NCI-H2171 treated with DMSO at 0.1 percent for 48 hours (cell line): ENCODE measurements at places on chromosomes 4 and X.

GRCh38 chr4:3489451-3489962 lies 26.4 kb downstream of the DOK7 start:
- no peak for DNase-seq

- DNase-seq, result peak; percentile 27
Measured at GRCh38 chr4:82437285-82438005, 7.1 kb downstream of the ENOPH1 start.

DNA sequence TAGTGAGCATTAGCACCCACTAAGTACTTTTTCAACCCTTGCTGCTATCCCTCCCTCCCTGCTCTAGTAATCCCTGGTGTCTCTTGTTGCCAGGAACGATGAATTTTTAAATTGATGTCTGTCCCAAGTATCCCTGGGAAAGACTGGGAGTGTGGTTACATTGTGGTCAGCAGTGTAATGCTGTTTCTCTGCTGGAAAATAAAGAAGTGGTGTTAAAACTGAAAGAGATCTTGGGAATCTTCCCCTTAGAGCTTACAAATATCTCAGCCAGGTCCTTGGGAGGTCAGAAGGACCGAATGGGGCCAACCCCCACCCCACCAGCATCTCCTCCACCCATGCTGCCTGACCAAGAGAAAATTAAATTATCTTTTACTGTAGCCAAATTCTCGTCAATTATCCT lies 174.5 kb upstream of the MXRA5 start:
- no peak for DNase-seq

- peak; percentile 3 for DNase-seq
Measured at GRCh38 chr4:94577136-94577535, 125.4 kb downstream of the PDLIM5 start.

- DNase-seq, result no peak
Measured at GRCh38 chrX:100358766-100359165, 51.3 kb downstream of the PCDH19 start.

DNA sequence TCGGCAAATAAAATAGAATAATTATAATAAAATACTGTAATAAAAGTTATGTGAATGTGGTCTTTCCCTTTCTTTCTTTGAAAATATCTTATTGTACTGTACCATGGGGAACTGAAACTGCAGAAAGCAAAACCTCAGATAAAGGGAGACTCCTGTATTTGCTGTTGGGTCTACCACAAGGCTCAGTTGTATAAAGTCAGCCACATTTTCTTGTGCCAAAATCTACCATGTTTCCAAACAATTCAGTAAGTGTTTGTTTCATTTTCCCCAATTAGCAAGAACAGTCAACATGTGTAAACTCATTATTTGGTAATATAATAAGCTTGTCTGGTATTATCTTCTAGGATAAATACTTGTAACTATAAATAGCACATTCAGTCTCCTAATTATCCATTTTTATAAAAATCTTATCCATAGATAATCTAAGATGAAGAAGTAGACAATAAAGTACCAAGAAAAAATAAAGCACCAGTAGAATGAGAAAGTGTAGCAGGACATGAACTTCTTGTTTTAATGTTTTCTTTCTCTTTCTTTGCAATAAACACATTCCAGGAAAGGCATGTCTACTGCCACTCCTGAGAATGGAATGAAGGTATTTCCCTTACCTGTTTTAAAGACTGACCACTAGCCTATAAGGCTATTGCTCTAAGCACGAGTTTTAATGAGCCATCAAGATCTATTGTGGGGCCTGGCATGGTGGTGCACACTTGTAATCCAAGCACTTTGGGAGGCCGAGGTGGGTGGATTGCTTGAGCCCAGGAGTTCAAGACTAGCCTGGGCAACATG lies 15.0 kb upstream of the OTUD4 start:
- DNase-seq, result no peak

DNA sequence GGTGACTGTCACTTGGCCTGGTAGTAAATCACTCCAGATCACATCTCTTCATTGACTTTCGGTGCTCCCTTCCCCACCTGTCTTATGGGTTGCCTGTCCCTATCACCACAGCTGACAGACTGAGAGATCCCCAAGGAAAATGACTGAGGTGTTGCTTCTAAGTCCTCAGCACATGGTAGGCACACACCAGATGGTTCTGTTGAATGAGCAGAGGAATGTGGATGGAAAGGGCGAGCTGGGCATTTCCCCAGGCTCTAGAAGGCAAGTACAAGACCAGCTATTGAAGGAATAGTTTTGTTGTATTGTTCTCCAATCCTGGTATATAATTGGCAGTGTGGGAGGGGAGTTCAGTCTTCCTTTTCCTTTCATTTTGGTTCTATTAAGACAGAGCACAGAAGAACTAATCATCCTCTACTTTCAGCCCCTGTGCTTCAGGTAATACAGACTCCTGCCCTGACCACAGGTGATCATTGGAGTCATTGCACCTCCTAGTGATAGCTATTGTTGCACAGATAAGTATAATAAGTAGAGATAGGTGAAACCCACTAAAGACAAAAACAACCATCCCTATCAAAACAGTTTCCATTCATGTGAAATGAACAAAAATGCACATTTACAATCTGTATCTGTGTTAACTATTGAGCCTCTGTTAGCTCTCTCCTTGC lies 158.6 kb downstream of the TRAM1L1 start:
- DNase-seq, result no peak

DNA sequence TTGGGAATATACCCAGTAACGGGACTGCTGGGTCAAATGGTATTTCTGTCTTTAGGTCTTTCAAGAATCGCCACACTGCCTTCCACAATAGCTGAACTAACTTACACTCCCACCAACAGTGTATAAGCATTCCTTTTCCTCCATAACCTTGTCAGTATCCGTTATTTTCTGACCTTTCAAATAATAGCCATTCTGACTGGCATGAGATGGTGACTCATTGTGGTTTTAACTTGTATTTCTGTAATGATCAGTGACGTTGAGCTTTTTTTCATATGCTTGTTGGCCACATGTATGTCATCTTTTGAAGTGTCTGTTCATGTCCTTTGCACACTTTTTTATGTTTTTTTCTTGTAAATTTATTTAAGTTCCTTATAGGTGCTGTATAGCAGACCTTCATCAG lies 81.2 kb downstream of the ADAM29 start:
- DNase-seq, result no peak

GRCh38 chrX:65667503-65668376 lies at the start of gene MSN:
Gene MSN (plus strand): TSS chrX:65667654. CDS start chrX:65667842, 188 bp downstream.
- DNase-seq, result peak; percentile 23
